ENCODE measurements at places on chromosomes 5 and 9.

DNA sequence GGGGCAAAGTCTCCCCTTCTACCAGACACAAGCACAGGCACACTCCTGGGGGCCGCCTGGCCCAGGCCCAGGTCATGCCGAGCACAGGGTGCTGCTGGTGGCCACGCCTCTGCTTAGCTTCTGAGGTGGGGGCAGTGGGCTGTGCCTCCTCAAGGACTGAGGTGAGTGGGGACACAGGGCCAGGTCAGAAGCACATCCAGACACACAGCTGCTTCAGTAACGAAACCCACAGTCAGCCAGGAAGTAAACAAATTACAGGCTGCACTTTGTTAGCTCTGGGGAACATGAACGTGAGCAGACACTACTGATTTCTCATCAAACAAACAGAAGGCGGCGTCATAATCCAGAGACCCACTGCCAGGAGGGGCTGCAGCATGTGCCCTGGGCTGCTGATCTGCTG, 192.4 kb downstream of the HSPA4 start:
- DNase-seq = peak; percentile 70

- DNase-seq = no peak
Observed at GRCh38 chr5:40402007-40402364, 277.7 kb upstream of the PTGER4 start.

DNA sequence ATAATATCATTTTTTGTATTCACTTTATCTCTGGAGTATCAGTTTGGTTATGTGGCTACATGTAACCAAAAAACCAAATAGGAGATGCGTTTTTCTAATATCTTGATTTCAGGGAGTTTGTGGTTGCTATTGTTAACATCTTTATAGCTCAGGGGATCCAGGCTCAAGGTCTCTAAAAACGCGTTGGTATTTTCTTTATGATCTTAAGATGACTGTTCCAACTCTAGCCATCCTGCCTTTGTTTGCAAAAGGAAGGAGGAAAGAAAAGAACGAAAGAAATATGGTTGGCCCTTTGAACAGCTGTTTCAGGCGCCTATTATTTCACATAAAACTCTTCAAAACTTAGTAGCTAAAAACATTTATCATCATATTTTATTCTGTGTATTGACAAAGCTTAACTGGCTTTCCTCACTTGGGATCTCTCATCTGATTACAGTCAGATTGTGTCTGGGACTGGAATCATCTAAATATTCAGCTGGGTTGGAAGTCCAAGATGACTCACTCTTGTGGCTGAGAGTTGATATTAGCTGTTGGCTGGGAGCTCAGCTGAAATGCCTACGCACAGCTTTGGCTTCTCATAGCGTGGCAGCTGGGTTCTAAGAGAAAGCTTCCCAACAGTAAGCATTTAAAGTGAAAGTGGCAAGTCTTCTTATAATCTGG, 60.1 kb downstream of the FAM174A start:
- DNase-seq = no peak

DNA sequence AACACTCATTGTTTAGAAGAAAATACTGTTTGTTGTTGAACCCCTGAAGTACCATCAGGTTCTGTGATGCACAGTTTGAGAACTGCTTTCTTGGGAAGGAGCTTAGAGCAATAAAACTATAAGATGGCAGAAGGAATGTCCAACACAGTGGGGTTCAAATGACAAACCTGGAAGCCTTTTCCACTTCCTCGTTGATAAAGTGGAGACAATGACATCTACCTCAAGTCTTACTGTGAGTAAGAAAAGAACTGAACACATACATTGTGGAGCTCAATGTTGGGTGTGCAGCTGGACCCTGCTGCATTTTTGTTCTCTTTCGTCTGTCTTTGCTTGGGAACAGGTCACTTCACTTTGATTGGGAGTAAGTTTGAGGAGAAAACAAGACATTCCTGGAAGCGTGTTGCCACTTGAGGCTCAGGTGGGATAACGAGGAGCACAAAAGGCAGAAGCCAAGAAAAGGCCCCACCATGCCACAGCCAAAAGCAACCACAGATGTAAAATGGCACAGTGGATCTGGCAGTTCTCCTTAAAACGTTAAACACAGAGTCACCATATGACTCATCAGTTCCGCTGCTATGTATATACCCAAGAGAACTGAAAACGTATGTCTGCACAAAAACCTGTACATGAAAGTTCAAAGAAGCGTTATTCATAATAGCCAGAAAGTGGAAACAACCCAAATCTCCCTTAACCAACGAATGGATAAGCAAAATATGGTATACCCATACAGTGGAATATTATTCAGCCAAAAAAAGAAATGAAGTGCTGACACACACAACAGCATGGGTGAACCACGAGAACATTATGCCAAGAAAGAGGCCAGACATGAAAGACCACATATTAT, 42.9 kb upstream of the SUB1 start:
- no peak for DNase-seq

DNA sequence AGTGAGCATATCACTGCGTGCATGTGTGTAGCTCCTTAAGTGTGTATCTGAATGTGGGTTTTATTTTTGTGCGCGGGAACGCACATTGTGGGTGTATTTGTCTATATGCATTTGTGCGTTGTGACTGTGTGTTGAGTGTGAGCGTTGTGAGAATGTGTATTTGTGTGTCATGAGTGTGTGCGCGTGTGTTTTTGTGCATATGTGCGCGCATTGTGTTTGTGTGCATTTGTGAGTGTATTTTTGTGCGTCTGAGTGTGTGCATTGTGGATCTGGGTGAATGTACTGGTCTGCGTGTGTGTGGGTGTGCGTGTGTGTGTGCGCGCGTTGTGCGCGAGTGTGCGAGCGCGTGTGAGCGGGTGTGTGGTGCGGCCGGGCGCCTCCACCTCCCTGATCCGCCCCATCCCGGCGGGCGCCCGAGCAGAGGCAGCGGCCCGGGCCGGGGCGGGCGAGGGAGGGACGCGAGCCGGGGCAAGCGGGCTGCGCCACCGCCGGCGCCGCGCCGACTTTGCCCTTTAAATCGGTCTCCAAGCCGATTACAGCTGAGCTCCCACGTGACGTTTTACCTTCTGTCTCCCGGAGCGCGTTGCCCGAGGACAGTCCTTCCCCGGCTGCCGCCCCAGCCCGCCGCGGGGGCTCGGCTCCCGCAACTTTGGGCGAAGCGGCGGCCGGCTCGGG, at the start of gene RASGRF2:
Gene RASGRF2 (plus strand): TSS at position 596 of the 675 bp plus-strand sequence. CDS start 376 bp downstream, outside the sequence.
- no peak for DNase-seq

- DNase-seq = no peak
Observed at GRCh38 chr9:92180669-92181181, 65.5 kb upstream of the SPTLC1 start.

DNA sequence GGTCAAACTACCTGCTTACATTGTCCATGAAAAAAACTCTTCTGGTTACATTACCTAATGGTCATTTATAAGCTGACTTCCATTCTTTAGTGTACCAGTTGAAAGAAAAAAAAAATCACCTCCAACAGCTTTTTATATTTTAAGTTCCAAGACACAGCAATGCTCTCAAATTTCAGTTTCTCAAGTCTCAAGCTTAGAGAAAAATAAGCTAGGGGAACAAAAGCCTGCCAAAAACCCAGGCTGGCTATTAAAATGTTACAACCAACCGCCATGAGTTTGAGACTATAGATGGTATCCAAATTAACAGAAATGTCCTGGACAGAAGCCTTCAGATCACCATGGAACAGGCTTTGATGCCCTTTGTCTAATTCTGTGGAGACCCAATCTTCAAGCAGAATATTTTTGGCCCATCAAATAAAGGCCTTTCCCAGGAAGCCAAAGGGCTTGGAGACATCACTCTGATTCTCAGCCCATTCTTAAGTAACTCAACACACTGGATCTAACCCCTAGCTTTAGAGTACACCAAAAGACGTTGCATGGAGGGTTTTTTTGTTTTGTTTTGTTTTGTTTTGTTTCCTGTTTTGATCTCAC, 343.7 kb downstream of the GLIS3 start:
- DNase-seq = no peak

- no peak for DNase-seq
Observed at GRCh38 chr9:107584186-107584585, 94.6 kb upstream of the KLF4 start.

- DNase-seq = no peak
Observed at GRCh38 chr5:68032216-68032762, 183.3 kb upstream of the PIK3R1 start.

Data from NCI-H2081 (cell line).